ENCODE measurements at places on chromosomes 13 and 19. TPM values are rescaled to one million over a fixed set of nuclear protein-coding genes. Genes with fewer than 3 reads are reported as not detected.
A peak's percentile ranks its signal among the peaks of the same experiment; 100 is the strongest.

OR7C1 gene
- not detected for polyA plus RNA-seq

ZNF799 gene
- polyA plus RNA-seq = 2.2 TPM

RNF17 gene
- polyA plus RNA-seq = 0.15 TPM

PTGER1 gene
- 3.4 TPM for polyA plus RNA-seq

ZNF681 gene
- 0.92 TPM for polyA plus RNA-seq

RNF126 gene
- polyA plus RNA-seq = 35.1 TPM

CCDC124 gene
- 149 TPM for polyA plus RNA-seq

DNA sequence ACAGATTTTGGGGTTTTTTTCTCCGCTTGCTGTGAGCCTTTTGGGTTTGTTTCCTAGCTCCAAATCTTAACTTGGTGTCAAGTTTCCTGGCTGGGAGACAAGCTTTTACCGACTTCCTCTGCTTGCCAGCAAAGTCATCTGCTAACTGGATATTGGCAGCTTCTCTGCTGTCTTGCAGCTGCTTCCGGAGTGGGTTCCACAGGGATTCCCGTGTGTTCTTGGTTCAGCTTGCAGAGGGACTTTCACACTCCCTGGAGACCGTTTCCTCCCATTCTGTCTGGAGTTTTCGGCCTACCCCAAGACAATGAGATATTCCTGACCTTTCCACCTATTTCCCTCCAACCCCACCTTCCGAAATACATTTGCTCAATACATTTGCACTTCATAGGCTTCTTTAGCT lies 2.2 kb upstream of the COLGALT1 start:
- H3K36me3 ChIP-seq = peaks cover 10% of the 10 kb centered on the region
- H3K27me3 ChIP-seq = no peaks in the 10 kb centered on the region
- no peak overlapping the region for H3K4me3 ChIP-seq
- peak overlapping the region; percentile 49 for H3K27ac ChIP-seq
- H3K4me1 ChIP-seq = peaks cover 25% of the 10 kb centered on the region

DNA sequence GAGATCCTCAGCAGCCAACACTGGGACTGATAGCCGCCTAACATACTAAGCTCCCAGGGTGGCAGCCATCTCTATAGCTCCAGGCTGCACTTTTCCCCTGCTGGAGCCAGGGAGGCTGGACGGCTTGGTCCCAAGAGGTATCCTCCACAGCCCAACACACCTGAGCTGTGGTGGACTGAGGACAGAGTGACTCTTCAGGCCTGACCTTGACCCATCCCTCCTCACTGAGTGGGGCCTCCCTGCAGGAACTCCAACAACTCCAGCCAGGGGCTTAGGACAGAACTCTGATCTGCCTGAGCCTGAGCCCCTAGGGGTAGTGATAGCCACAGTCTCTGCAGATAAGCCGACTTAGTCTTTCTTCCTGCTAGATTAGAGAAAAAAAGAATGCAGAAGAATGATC lies 958.1 kb upstream of the PRR20A start:
- H3K4me1 ChIP-seq = no peaks in the 10 kb centered on the region
- no peak overlapping the region for H3K27ac ChIP-seq
- H3K36me3 ChIP-seq = no peaks in the 10 kb centered on the region
- DNase-seq = no peak

GRCh38 chr13:75876142-75877050 lies 240.3 kb downstream of the LMO7 start:
- no peaks in the 10 kb centered on the region for H3K36me3 ChIP-seq
- H3K4me3 ChIP-seq = no peak overlapping the region
- peaks cover 15% of the 10 kb centered on the region for H3K4me1 ChIP-seq

- H3K27ac ChIP-seq = no peak overlapping the region
- no peaks in the 10 kb centered on the region for H3K27me3 ChIP-seq
- no peak for DNase-seq
- no peaks in the 10 kb centered on the region for H3K4me1 ChIP-seq
These were observed 65.3 kb downstream of the MAB21L1 start for GRCh38 chr13:35411059-35411744.

GRCh38 chr19:54606891-54607784 lies 13.7 kb downstream of the LILRA1 start:
- H3K27me3 ChIP-seq = no peaks in the 10 kb centered on the region
- H3K36me3 ChIP-seq = no peaks in the 10 kb centered on the region
- H3K4me1 ChIP-seq = no peaks in the 10 kb centered on the region

DNA sequence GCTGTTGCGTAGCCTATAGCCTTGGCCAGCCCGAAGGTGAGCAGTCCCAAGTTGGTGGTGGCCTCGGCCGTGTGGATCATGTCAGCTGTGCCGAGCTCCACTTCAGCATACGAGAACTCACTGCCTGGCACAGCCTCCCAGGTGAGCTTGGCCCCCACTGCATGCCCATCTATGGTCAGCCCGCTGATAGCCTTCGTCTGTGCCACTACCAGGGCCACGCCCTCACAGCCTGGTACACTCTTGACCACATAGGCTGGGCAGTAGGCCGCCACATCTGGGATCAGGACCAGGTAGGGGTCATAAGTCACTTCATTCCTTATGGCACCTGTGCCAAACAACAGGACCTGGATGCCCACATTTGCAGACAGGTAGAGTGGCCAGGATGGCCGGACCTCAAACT lies 7.4 kb downstream of the FCGBP start:
- H3K4me3 ChIP-seq = no peak overlapping the region
- H3K4me1 ChIP-seq = no peaks in the 10 kb centered on the region
- peaks cover 7% of the 10 kb centered on the region for H3K36me3 ChIP-seq
- H3K27me3 ChIP-seq = no peaks in the 10 kb centered on the region
- H3K27ac ChIP-seq = no peak overlapping the region

- H3K27ac ChIP-seq = peak overlapping the region; percentile 31
- H3K27me3 ChIP-seq = no peaks in the 10 kb centered on the region
- H3K4me1 ChIP-seq = peaks cover 21% of the 10 kb centered on the region
- no peaks in the 10 kb centered on the region for H3K36me3 ChIP-seq
- peak; percentile 52 for DNase-seq
These were observed 167.2 kb upstream of the KLF12 start for GRCh38 chr13:74301258-74301935.

Data from stomach (tissue), 19 donors.